ENCODE measurements at places on chromosomes 4 and X.

DNA sequence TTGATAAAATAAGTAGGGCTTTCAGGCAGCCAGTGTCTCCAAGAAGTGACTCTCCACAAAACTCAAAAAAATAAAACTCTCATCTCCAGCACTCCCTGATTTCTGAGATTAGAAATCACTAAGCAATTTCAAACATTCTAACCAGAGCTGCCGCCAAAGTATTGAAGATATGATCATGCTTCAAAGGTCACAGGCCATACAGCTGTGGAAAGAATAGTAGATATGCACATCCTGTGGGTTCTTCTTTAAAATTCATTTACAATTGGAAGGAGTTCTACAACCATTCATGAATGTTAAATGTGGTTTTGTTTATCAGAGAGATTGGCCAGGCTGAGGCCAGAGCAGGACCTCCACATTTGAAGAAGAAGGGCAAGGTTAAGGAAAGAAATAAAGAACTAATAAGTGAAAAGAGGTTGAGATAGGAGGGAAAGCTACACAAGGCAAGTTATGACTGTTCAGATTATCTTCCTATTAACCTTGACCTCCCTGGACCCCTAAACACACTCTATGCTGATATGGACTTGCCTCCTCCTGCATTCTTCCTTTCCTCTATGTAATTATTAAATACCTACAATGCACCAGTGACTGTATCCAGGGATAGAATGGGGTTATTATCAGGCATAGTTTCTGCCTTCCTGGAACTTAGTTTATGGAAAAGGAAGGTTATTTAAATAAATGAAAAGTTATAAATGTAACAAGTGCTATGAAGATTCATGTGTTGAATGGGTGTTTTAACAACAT lies 56.4 kb downstream of the USP38 start:
- DNase-seq: no peak

- no peak for DNase-seq
Measured at GRCh38 chrX:68822641-68823410, 6.0 kb upstream of the EFNB1 start.

GRCh38 chr4:15682242-15683142 lies 865 bp downstream of the FAM200B start:
- DNase-seq: no peak

GRCh38 chr4:95638920-95639501 lies 90.2 kb upstream of the UNC5C start:
- DNase-seq: no peak

- DNase-seq: no peak
Measured at GRCh38 chr4:177582992-177583391, 140.8 kb upstream of the AGA start.

GRCh38 chr4:121822796-121823504 lies 733 bp downstream of the CCNA2 start:
- DNase-seq: peak; percentile 31

DNA sequence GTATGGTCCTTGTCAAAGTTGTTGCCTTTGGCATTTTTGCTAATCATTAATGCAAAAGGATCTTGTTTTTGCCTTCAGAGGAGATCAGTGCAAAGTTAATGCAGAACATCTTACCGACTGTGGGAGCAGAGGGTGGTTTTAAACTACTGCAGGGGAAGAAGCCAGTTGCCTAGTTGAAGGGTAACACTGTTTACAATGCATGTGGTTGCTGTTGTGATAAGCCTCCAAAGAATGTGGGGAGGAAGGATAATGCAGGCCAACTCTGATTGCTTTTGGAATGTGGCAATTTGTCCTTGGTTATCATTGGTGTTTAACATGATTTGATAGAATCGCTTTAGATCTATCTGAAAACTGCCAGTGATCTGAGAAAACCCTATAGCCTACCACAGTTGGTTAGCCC lies 204.3 kb upstream of the TLL1 start:
- DNase-seq: no peak

- DNase-seq: no peak
Measured at GRCh38 chr4:183638436-183638835, 20.5 kb downstream of the RWDD4 start.

- DNase-seq: no peak
Measured at GRCh38 chr4:123622572-123622971, 226.0 kb downstream of the SPRY1 start.

- peak; percentile 37 for DNase-seq
Measured at GRCh38 chr4:147707892-147708672, 23.8 kb upstream of the ARHGAP10 start.

DNA sequence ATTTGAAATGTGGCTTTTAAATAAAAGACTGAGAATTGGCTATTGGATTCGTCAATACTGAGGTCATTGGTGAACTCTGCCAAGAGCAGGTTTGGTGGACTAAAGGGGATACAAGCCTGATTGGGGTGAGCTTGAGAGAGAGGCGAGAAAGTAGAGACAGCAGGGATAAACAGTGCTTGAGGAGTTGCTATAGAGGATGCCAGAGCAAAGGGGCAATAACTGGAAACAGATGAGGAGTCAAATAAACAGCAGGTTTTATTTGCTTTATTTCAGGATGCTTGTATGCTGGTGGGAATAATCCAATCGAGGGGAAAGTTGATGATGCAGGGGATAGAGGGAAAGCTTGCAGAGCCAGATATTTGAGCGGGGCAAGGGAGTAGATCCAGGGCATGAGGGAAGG lies 24.0 kb upstream of the ANXA3 start:
- DNase-seq: no peak

DNA sequence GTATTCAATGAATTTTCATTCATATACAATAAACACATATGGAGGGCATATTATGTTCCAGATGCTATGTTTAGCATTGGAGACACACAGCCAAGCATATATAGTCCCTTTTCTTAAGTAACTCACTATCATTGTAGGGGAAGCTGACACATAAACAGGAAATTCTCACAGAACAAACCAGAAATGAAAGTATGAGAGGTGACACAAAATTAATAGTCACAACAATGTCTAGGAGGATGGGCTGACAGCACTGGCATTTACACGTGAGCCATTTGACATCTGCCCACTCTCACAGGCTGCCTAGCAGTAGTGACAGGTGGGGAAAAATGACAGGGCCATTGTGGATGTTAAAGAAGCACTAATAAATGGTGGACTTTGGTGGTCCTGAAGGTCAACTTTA lies 2.6 kb upstream of the CNOT6L start:
- no peak for DNase-seq

DNA sequence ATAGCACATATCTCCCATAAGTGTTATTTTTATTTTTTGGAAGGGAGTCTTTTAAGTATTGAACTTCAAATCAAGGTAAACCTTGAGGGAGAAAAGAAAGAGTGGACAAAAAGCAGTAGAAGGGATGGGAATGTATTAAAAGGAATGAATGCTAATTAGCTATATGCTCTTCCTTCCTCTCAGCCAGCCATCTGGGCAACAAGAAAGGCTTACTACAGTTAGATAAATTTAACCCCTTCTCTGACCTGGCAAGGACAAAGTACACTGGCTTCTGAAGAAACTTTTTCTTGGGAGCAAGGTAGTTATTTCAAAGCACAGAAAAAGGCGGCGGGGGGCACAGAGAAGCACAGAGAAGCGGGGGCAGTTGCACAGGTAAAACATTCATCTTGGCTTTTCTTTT lies 54.6 kb downstream of the GAB1 start:
- DNase-seq: no peak

GRCh38 chr4:80461412-80461811 lies 125.9 kb downstream of the CFAP299 start:
- no peak for DNase-seq

GRCh38 chr4:105679186-105679585 lies 29.3 kb downstream of the INTS12 start:
- DNase-seq: no peak

GRCh38 chr4:12729384-12729783 lies 754.8 kb downstream of the RAB28 start:
- DNase-seq: no peak

GRCh38 chr4:7984286-7984925 lies 44.7 kb upstream of the AFAP1 start:
- DNase-seq: no peak

GRCh38 chr4:48603366-48604003 lies 113.4 kb downstream of the ZAR1 start:
- no peak for DNase-seq

- no peak for DNase-seq
Measured at GRCh38 chr4:186728631-186729271, 5.1 kb upstream of the FAT1 start.

DNA sequence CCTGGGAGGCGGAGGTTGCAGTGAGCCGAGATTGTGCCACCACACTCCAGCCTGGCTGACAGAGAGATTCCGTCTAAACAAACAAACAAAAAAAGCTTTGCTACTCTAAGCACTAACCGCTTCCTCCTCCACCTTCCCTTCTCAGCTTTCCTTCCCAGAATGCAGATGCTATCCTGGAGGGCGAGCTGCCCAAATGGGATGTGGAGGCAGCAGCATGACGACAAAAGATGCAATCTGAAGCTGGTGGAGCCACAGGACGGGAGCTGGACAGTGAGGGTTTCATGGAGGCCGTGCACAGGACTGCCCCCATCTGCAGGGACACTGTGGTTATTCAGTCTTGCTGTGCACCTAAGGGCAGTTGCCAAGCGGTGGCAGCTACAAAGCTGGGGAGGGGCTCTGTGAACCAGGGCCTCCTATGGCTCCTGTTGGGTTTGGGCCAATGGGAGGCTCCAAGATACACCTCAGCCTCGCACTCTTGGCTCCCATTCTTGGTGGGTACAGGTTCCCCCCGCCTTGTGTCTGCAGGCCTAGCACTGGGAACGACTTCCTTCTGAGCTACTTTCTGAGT lies 47.4 kb downstream of the WDR1 start:
- DNase-seq: no peak

DNA sequence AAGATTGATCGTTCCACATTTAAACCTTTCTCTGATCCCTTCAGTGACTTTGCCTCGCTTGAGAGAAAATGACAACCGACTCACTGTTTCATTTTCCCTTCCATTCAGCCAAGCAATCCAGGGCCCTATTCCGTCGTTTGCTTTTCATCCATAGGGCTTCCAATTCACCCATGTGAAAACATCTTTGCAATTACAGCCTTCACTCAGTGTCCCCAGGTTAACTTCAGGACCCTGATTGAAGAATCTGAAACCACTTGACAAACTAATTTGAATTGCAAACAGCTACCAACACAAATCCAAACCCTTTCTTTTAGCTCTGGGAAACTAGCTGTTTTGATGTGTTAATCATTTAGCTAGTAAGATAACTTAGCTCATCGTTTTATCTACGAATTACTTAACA lies 120.2 kb upstream of the FAM9C start:
- no peak for DNase-seq

DNA sequence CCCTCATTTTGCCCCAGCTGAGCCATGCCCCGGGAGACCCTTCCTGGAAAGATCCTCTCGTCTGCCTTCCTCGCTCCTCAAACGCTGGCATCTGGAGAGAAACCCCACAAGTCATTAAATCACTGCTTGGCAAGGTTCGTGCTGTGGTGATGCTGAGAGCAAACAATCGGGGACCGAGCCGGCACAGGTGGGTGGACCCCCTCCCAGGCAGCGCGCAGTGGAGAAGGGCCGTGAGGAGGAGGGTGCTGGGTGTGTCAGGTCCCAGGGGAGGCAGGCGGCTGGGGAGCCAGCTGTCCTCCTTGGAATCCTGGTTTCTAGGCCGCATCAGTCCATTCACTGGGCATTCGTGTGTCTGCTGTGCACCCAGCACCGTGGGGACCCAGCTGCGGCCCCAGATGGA lies 64.9 kb upstream of the PSAPL1 start:
- DNase-seq: no peak

- no peak for DNase-seq
Measured at GRCh38 chr4:17595471-17596005, 18.5 kb downstream of the LAP3 start.

- DNase-seq: no peak
Measured at GRCh38 chrX:78886550-78886949, 58.6 kb upstream of the P2RY10 start.

- no peak for DNase-seq
Measured at GRCh38 chr4:184262901-184263300, 45.2 kb upstream of the ENPP6 start.

DNA sequence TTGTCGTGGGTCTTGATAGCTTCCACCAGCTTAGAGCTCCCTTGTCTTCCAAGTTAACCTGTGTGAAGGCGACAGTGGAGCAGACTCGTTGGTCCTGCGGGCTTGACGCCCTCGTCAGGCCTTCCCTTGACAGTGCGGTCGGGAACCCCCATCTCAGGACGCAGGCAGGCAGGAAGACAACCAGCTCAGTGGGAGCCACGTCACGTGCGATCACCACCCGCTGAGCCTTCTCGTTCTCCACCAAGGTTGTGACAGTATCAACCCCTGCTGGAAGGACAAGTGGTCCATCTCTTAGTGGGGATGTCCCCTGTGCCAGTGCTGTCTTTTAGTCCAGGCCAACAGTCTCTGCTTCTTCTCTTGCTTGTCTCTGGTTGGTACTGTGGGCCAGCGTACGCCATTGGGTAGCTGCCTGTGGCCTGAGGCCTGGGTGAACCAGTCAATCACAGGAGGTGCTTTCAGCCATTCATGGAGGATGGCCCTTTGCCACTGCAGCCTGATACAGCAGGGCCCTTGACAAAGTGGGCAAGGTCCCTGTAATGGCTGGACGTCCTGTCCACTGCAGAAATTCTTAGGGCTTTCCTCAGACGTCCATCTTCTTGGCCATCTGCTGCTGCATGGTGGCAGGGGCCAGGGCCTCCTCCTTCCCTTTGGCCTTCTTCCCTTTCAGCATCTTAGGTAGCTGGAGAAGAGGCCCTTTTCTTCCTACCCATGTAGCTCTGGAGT lies 31.4 kb downstream of the RGS12 start:
- no peak for DNase-seq

DNA sequence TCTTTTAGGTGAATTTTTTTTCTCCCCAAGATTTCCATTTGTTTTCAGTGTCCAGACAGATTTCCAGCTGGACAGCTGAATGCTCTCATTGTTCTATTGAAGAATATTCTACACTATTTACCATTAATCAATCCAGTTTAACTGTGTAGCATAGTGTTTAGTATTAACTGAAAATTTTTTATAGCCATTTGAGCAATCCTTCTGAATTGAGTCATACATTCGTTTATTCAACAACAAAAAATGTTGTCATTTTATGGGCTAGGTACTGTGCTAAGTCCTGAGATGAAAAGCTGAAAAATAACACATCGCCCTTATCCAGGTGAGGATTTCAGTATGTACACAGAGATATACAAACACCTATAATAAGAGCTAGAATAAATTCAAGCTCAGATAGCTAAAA lies 223.3 kb downstream of the COL25A1 start:
- no peak for DNase-seq

DNA sequence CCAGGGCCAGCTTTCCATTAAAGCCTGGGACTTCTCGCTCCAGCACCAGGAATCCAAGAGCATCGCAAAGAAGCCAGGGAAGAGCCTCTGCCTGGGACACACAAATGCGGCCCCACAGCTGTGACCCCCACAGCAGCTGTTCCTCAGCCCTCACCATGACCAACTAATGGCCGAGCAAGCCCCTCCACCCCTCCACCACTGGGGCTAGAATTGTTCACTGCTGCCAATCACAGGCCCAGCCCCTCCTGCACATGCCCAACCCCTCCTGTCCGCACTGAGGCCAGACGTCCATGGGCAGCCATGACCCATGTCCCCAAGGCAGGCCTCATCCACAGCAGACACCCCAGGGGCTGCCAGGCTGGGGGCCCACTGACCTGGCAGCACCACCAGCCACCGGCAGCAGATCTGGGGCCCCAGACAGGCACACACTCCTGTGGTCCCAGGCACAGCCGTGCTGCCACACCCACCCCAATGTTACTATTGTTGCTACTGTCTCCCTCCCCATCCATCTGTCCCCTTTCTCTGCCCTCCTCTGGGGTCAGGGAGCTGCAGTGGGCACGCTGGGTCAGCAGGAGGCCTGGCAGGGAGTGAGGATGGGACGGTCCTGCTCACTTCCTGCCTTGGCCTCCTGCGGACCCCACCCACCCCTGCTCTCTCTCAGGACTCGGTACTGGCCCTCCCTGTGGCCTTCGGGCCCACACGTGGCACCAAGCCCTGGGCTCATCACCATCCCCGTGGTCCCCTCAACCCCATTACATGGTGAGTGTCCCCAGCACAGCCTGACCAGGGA lies 56.0 kb downstream of the ZFYVE28 start:
- DNase-seq: no peak
